GM23338 (cell line): ENCODE measurements at places on chromosomes 1 and 21.

DNA sequence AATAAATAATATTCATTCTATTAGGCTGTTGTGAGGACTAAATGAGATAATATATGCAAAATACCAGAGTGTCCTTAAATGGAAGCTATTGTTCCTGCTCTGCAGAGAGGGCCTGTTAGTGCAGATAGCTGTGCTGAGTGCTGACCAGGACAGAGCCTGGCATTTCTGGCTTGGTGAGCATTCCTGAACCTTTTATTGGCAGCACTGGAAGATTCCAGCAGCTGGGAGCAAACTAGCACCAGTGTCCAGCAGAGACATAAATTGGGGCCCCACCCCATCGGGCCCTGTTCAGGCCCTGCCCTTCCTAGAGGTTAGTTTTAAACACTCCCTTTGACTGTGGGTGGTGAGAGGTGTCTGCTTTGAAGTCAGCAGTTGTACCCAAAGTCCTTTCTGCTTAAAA is 85.9 kb upstream of the GADD45A start:
- no peak for DNase-seq
- H3K27me3 ChIP-seq = no peaks in the 10 kb centered on the region
- no peak overlapping the region for H3K27ac ChIP-seq
- no peak overlapping the region for H3K4me3 ChIP-seq
- no peaks in the 10 kb centered on the region for H3K36me3 ChIP-seq
- no peaks in the 10 kb centered on the region for H3K4me1 ChIP-seq

- H3K4me3 ChIP-seq = no peak overlapping the region
- H3K36me3 ChIP-seq = no peaks in the 10 kb centered on the region
- no peak overlapping the region for H3K27ac ChIP-seq
Measured at GRCh38 chr1:6409053-6409452, 10.7 kb downstream of the HES2 start.

GRCh38 chr1:8879922-8880676 is 1.6 kb upstream of the ENO1 start:
- H3K36me3 ChIP-seq = peaks cover 13% of the 10 kb centered on the region
- no peaks in the 10 kb centered on the region for H3K27me3 ChIP-seq
- peak; percentile 66 for DNase-seq
- peak overlapping the region; percentile 96 for H3K4me3 ChIP-seq
- peak overlapping the region; percentile 18 for H3K27ac ChIP-seq

GRCh38 chr1:36836196-36836883 is 198.0 kb downstream of the GRIK3 start:
- no peaks in the 10 kb centered on the region for H3K36me3 ChIP-seq
- no peak for DNase-seq
- H3K4me3 ChIP-seq = no peak overlapping the region
- no peaks in the 10 kb centered on the region for H3K27me3 ChIP-seq

GRCh38 chr1:3772027-3772714 is 378 bp upstream of the SMIM1 start:
- H3K4me3 ChIP-seq = peak overlapping the region; percentile 64
- no peak overlapping the region for H3K27ac ChIP-seq
- H3K4me1 ChIP-seq = peaks cover 13% of the 10 kb centered on the region; the same call in 1 of the 2 replicates
- DNase-seq = peak; percentile 96

- peaks cover 13% of the 10 kb centered on the region for H3K4me1 ChIP-seq
- peak; percentile 9 for DNase-seq
- no peak overlapping the region for H3K4me3 ChIP-seq
- H3K36me3 ChIP-seq = no peaks in the 10 kb centered on the region
- no peak overlapping the region for H3K27ac ChIP-seq
Measured at GRCh38 chr1:48493970-48494769, 22.2 kb upstream of the SPATA6 start.

- H3K27ac ChIP-seq = no peak overlapping the region
- H3K36me3 ChIP-seq = no peaks in the 10 kb centered on the region
- DNase-seq = no peak
Measured at GRCh38 chr21:31136891-31137290, 98.6 kb upstream of the KRTAP19-8 start.

- no peaks in the 10 kb centered on the region for H3K27me3 ChIP-seq
- H3K4me3 ChIP-seq = no peak overlapping the region
- no peak overlapping the region for H3K27ac ChIP-seq
- DNase-seq = no peak
Measured at GRCh38 chr21:42421018-42421793, 17.5 kb downstream of the UBASH3A start.

- H3K4me1 ChIP-seq = no peaks in the 10 kb centered on the region
- H3K27ac ChIP-seq = no peak overlapping the region
- no peaks in the 10 kb centered on the region for H3K36me3 ChIP-seq
- H3K27me3 ChIP-seq = no peaks in the 10 kb centered on the region
- DNase-seq = no peak
Measured at GRCh38 chr21:45827881-45828579, 153.5 kb upstream of the COL6A1 start.

- peaks cover 37% of the 10 kb centered on the region for H3K36me3 ChIP-seq
- no peaks in the 10 kb centered on the region for H3K27me3 ChIP-seq
- H3K27ac ChIP-seq = peak overlapping the region; percentile 21; the same call in 1 of the 2 replicates
- H3K4me3 ChIP-seq = peak overlapping the region; percentile 92
Measured at GRCh38 chr1:7962014-7962335, 464 bp downstream of the PARK7 start.

DNA sequence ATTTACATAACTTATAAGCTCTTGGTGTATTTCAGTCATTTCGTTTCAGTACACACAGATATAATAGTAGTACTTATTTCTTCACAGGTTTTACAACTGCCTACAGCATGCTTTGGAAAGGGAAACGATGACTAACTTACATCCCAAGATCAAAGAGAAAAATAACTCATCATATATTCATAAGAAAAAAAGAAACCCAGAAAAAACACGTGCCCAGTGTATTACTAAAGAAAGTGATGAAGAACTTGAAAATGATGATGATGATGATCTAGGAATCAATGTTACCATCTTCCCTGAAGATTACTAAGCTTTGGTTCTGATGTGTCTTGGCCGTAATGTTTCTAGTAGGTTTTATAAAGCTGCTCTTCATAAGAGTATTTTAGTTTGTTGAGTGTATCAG is 30.9 kb downstream of the TYW3 start:
- H3K4me3 ChIP-seq = no peak overlapping the region
- no peaks in the 10 kb centered on the region for H3K27me3 ChIP-seq
- peaks cover 8% of the 10 kb centered on the region; the same call in 1 of the 2 replicates for H3K36me3 ChIP-seq
- H3K27ac ChIP-seq = no peak overlapping the region
- H3K4me1 ChIP-seq = no peaks in the 10 kb centered on the region

GRCh38 chr1:1670866-1671265 is 12.1 kb upstream of the CDK11B start:
- DNase-seq = no peak
- H3K27ac ChIP-seq = no peak overlapping the region
- no peak overlapping the region for H3K4me3 ChIP-seq

DNA sequence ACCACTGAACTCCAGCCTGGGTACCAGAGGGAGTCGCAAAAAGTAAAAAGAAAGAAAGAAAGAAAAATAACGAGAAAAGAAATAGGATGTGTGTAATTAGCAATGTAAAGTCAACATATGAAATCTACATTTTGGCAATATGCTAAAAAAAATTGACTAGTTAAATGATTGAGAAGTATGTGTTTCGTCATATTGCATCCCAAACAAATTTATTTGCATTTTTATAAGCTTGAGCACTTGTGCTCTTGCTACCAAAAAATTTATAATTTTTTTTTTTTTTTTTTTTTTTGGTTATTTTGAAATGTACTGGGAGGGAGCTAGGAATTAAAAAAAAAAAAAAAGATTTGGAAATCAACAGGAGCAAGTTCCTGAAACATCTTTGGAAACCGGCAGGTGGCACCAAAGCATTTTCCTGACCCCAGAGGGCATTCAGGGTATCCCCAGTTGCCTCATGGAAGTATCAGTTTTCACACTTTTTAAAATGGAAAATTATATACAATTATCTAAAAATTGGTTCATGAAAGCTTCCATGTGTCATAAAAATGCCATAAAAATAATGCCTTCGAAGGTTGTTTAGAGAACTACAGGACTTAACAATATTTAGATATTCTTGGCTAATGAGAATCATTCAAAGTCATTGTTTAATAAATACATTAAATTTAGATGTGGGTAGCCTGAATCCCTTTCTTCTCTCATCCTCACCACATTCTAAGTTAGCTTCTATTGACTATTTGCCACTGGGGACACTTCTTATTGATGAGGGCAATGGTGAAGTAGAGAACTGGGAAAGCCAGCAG is 4.8 kb upstream of the HEATR1 start:
- DNase-seq = peak; percentile 80
- no peaks in the 10 kb centered on the region for H3K27me3 ChIP-seq
- no peak overlapping the region for H3K4me3 ChIP-seq
- no peak overlapping the region for H3K27ac ChIP-seq
- H3K36me3 ChIP-seq = no peaks in the 10 kb centered on the region
- H3K4me1 ChIP-seq = peaks cover 5% of the 10 kb centered on the region; the same call in 1 of the 2 replicates

- H3K27me3 ChIP-seq = no peaks in the 10 kb centered on the region
- H3K4me1 ChIP-seq = peaks cover 49% of the 10 kb centered on the region
- peak within 1 kb of the TSS; percentile 35; the same call in 1 of the 2 replicates for H3K27ac ChIP-seq
- peak within 1 kb of the TSS; percentile 64 for H3K4me3 ChIP-seq
- peak; percentile 62 for DNase-seq
- H3K36me3 ChIP-seq = no peaks in the 10 kb centered on the region
Measured at GRCh38 chr1:149936170-149936991, at the start of gene MTMR11. Gene MTMR11 (minus strand): TSS chr1:149936879. CDS start chr1:149936647, 232 bp downstream.

DNA sequence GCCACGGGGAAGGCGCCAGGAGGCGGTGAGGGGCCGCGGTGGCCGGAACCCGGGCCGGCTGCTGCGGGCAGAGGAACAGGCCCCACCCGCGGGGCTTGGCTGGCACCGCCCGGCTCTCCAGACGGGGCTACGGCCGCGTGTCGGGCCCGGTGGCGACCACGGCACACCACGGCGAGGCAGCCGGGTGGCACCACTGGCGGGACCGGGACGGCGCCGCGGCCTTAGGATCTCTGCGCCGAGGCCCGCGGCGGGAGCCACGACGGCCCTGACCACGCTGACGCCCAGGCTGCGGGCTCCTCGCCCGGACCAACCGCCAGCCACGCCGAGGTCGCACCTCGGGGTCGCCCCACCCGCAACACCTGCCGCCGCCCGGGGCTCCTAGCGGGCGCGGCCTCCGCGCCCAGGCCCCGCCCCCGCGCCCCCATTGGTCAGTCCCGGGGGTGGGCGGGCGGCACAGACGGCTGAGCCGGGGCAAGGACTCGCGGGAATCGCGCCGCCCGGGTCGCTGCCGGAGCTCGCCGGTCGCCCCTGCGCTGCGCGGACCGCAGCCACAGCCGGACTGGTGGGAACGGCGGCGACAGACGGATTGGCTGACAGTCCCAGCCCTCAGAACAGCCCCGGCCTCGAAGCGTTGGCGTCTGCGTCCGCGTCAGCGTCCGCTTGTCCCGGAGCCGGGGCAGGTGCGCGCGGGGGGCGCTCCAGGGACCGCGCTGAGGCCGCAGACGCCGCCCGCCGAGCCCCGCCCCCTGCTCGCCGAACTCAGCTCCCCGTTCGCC is at the start of gene BMP8A:
BMP8A (plus strand) TSS at position 491 of the 776 bp plus-strand sequence. CDS start 356 bp downstream, outside the sequence.
- H3K4me3 ChIP-seq = peak within 1 kb of the TSS; percentile 67
- H3K4me1 ChIP-seq = no peaks in the 10 kb centered on the region
- no peak within 1 kb of the TSS for H3K27ac ChIP-seq
- DNase-seq = peak; percentile 88

DNA sequence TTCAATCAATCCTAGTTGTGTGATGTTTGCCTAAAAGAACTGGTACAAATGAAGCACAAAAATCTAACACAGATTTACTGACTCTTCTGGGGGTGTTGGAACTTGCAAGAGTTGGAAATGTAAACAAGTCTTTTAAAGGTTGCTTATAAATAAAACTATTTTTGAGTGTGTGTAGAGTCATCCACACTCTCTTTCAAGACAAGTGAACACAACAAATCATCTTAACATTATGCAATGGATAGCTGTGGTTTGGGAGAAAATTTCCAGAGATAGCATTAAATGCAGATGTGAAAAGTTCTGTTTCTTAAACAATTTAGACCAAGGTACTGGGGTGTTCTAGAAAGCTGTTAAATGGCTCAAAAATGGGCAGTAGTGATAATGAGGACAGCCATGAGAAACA is 28.7 kb downstream of the C1orf87 start:
- H3K36me3 ChIP-seq = no peaks in the 10 kb centered on the region
- DNase-seq = no peak
- H3K4me3 ChIP-seq = no peak overlapping the region
- no peak overlapping the region for H3K27ac ChIP-seq
- H3K4me1 ChIP-seq = peaks cover 7% of the 10 kb centered on the region
- no peaks in the 10 kb centered on the region for H3K27me3 ChIP-seq

DNA sequence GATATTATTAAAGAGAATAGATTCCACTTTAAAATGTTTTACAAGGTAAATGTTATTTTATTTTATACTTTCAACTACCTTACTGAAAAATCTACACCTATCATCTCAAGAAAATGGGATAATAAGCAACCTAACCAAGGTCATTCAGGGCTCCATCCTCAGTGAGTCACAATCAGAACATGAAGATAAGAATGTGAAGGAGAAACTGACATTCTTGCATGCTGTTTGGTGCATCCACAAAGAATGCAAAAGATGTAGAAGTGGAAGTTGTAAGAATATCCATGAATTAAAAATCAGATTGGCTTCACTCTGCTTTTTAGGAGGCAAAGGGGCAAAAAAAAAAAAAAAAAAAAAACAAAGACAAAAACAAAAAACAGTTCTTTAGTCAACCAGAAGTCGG is 6.5 kb downstream of the WARS2 start:
- H3K4me3 ChIP-seq = no peak overlapping the region
- H3K27ac ChIP-seq = no peak overlapping the region
- H3K36me3 ChIP-seq = no peaks in the 10 kb centered on the region
- H3K4me1 ChIP-seq = 0 out of 2 replicates have a peak, but pooled peaks cover under 1% of the 10 kb centered on the region
- H3K27me3 ChIP-seq = no peaks in the 10 kb centered on the region

GRCh38 chr1:151003180-151003579 is 3.5 kb downstream of the MINDY1 start:
- DNase-seq = no peak
- H3K4me1 ChIP-seq = peaks cover 22% of the 10 kb centered on the region
- H3K27me3 ChIP-seq = no peaks in the 10 kb centered on the region
- no peak overlapping the region for H3K4me3 ChIP-seq
- H3K36me3 ChIP-seq = no peaks in the 10 kb centered on the region
- H3K27ac ChIP-seq = no peak overlapping the region

DNA sequence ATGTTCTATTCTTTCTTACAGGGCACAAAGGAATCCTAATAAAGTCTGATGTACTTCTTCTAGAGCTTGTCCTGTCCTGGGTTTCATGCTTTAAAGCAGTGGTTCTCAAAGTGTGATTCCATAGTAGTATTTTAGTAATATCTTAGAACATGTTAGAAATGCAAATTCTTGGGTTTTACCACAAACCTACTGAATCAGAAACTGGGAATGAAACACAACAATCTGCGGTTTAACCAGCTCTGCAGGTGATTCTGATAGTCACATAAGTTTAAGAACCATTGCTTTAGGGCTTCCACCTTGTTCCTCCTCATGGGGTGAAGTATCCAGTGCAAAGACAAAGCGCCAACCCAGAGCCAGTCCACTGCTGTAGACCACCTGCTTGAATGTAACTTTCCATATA is 41.1 kb downstream of the NGF start:
- no peaks in the 10 kb centered on the region for H3K27me3 ChIP-seq
- H3K27ac ChIP-seq = no peak overlapping the region
- no peak overlapping the region for H3K4me3 ChIP-seq
- peaks cover 18% of the 10 kb centered on the region for H3K4me1 ChIP-seq
- no peaks in the 10 kb centered on the region for H3K36me3 ChIP-seq

GRCh38 chr1:162701286-162701685 is 69.0 kb downstream of the DDR2 start:
- no peak for DNase-seq
- H3K4me1 ChIP-seq = peaks cover 11% of the 10 kb centered on the region; the same call in 1 of the 2 replicates
- H3K36me3 ChIP-seq = no peaks in the 10 kb centered on the region
- H3K27ac ChIP-seq = no peak overlapping the region
